ENCODE measurements at places on chromosomes 13 and 19.

DNA sequence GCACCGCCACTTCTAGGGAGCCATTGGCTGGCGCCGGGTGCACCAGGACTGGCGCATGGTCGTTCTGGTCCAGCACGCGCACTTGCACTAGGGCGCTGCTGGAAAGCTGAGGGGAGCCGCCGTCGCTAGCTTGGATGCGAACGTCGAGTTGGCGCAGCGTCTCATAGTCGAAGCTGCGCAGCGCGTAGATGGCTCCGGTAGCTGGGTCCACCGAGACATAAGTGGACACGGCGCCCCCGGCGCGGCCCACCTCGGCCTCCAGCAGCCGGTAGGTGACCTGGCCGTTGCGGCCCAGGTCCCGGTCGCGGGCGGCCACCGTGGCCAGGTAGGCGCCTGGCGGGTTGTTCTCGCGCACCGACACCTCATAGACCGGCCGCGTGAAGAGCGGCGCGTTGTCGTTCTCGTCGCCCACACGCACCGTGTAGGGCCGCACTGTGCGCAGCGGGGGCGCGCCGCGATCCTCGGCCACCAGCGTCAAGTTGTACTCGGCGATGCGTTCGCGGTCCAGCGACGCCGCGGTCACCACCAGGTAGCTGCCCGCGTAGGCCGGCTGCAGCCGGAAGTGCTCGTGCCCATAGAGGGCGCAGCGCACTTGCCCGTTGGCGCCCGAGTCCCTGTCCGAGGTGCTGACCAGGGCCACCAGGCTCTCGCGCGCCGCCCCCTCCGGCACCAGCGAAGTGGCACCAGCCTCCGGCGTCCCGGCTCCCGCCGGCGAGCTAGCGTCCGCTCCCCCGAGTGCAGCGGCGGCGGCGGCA is 1.7 kb downstream of the PCDH8 start:
- DNase-seq, result no peak

DNA sequence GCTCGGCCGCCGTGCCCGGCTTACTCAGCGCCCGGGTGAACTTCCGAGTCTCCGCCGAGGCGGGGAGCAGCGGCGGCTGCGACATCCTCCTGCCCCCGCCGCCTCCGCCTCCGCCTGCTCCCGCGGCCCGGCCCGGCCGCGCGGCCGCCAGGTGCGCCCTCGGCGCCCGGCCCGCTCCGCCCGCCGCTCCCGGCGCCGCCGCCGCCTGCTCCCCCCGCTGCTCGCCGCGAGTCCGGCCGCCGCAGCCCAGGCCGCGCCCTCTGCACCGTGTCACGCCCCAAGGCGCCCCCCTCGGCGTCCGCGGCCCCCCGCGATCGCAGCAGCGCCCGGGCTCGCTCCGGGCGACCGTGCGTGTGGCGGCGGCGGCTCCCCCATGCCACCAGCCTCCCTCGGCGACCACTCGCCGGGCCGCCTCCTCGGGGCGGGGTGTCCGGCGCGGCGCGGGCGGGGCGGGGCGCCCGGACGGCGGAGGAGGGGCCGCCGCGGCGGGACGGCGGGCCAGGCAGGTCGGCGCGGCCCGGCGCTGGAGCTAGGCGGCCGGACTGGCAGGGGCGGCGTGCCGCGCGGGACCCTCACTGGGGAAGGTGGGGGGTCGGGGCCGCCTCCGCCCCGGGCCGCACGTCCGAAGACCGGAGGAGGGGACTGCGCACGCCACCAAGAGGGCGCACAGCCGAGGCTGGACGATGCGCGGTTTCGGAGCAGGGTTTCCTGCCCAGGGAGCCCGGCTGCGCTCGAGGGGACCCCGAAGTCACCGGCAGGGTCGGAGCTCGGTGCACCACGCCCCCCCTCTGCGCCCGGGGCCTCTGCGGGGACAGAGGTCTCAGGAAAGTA is 108.6 kb upstream of the DOCK9 start:
- DNase-seq, result peak; percentile 61

- DNase-seq, result no peak
Measured at GRCh38 chr13:32117701-32118100, 86.1 kb downstream of the FRY start.

GRCh38 chr19:5042556-5042955 is 73.6 kb downstream of the KDM4B start:
- no peak for DNase-seq

DNA sequence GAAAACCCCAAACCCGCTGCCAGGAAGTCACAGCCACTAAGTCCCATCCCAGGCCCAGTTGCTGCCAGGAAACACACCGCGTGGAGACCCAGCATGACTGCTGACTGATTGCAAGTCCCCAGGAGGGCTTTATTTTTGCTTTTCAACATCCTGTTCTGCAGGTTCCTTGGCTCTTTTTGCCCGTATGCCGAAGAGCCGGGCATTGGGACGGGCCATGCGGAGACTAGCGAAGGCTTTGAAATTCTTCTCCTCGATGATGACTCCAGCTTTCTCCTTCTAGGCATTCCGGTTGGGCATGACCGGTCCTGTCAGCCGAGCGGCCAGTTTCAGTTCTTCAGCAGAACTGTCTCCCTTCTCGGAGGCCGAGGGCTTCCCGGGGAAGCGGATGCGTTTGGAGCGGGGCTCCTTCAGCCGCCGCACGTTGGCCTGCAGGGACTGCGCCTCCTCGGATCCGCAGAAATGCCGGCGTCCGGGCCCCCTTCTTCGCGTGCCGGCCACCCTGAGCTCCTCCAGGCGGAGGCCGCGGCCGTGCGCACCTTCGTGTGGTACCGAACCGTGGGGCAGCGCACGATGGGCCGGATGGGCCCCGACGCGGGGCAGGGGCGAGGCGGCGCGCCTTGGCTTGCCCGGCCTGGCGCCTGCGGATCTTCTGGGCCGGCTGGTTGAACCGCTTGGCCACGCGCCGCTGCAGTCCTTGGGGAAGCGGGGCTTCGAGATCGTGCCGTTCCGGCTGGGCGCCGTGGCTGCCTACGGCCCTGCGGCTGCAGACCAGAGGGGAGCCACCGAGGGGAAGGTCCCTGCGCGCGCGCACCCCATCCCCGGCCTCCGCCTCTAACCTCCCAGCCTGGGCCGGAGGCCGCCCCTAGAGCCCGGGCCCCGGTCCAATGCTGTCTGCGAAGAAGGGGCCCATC is 15.2 kb downstream of the ZSCAN5C start:
- DNase-seq, result no peak

DNA sequence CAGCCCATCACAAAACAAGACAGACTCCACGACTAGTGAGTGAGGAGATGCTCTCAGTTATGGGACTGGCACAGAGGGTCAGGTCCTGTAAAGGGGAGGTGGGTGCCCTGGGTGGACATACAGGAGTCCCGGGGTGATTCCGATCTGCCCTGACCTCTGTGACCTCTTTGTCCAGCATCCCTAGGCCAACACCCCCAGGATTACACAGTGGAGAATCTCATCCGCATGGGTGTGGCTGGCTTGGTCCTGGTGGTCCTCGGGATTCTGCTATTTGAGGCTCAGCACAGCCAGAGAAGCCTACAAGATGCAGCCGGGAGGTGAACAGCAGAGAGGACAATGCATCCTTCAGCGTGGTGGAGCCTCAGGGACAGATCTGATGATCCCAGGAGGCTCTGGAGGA is 6.4 kb upstream of the LILRA1 start:
- DNase-seq, result no peak

GRCh38 chr13:28796938-28797257 is 23.2 kb upstream of the MTUS2 start:
- DNase-seq, result no peak

GRCh38 chr13:61994174-61994573 is 578.5 kb upstream of the PCDH20 start:
- DNase-seq, result no peak

DNA sequence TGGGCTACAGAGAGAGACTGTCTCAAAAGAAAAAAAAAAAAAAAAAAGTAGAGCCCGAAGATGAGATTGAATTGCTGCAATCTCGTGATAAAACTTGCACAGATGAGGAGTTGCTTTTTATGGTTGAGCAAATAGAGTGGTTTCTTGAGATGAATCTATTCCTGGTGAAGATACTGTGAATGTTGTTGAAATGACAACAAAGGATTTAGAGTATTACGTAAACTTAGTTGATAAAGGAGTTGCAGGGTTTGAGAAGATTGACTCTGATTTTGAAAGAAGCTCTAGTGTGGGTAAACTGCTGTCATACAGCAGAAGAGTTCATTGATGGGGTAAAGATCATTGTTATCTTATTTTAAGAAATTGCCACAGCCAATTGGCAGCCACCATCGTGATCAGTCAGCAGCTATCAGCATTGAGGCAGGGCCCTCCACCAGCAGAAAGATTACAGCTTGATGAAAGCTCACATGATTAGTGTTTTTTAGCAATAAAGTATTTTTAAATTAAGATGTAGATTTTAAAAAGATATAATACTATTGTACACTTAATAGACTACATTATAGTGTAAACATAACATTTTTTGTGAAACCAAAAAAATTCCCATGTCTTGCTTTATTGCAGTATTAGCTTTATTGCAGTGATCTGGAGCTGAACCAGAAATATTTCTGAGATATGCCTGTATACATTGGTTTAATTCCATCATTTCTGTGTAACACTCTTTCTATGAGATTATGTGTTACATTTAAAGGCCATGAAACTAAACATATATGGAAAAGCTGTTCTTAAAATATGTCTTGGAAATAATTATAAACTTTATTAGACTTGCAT is 43.1 kb downstream of the ZMYM2 start:
- DNase-seq, result no peak

DNA sequence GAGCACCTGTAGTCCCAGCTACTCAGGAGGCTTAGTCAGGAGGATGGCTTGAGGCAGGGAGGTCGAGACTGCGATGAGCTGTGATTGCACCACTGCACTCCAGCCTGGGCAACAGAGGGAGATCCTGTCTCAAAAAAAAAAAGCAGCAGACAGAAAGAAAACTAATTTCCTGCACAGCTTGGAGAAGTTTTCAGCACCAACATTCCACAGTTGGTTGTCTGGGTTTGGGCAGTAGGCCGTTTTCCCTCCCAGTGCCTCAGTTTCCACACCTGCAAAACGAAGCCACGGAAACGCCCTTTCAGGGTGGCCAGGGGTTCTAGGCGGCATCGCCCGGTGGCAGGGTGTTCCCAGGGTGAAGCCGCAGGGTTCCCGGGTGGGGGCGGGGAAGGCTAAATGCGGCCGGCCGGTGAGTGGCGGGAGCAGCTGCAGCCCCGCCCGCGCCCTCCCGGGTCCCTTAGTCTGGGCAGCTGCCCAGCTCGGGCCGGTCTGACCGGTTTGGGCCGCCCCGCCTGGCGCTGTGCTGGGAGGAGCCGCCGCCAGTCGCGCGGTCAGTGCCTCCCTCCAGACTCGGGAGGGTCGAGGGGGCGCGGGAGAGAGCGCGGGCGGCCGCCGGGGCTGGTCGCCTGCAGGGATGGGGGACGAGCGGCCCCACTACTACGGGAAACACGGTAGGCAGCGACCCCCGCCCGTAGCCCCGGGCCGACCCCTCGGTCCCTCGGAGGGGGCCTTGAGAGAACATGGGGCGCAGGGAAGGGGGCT is at the start of gene SLC44A2:
Gene SLC44A2 (plus strand): TSS at position 551 of the 759 bp plus-strand sequence. CDS start 81 bp downstream, at position 632.
- no peak for DNase-seq

Measured in CD8-positive, alpha-beta memory T cell (primary cell).